Activated CD4-positive, CD25-positive, alpha-beta regulatory T cell (primary cell): ENCODE measurements at places on chromosomes 5 and 9.
A peak's percentile ranks its signal among the peaks of the same experiment; 100 is the strongest.

- no peak for DNase-seq
Observed at GRCh38 chr5:116046261-116046660, 14.0 kb downstream of the ARL14EPL start.

- no peak for DNase-seq
Observed at GRCh38 chr5:143698574-143698973, 113.4 kb upstream of the HMHB1 start.

- no peak for DNase-seq
Observed at GRCh38 chr9:101119206-101119819, 90.8 kb downstream of the PLPPR1 start.

DNA sequence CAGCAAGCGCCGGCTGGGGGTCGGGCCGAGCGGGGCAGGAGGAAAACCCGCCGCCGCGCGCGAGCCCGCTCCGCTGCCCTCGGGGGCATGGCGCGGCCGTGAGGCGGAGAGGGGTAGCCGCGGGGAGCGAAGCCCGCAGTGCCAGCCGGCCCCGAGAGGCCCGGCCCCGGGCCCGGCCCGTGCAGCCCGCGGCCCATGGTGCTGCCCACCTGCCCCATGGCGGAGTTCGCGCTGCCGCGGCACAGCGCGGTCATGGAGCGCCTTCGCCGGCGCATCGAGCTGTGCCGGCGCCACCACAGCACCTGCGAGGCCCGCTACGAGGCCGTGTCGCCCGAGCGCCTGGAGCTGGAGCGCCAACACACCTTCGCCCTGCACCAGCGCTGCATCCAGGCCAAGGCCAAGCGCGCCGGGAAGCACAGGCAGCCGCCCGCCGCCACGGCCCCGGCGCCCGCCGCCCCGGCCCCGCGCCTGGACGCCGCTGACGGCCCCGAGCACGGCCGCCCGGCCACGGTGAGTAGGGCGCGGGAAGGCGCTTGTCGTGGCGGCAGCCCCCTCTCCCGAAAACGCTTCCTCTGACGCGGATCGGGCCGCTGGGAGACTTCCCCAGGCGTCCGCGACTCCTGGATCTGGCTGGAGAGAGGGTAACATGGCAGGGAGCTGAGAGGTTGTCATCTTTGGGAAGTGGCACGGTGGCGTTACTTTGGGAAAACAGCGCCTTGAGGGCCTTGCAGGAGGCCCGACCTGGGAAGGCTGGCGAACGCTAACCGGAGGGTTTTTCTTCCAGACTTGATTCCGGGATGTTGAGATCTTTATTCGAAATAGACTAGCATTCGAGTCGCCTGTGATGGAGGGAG, 523 bp downstream of the MAML1 start:
- DNase-seq, result peak; percentile 32

- DNase-seq, result no peak
Observed at GRCh38 chr5:17415321-17415758, 82.7 kb upstream of the TAF11L2 start.

DNA sequence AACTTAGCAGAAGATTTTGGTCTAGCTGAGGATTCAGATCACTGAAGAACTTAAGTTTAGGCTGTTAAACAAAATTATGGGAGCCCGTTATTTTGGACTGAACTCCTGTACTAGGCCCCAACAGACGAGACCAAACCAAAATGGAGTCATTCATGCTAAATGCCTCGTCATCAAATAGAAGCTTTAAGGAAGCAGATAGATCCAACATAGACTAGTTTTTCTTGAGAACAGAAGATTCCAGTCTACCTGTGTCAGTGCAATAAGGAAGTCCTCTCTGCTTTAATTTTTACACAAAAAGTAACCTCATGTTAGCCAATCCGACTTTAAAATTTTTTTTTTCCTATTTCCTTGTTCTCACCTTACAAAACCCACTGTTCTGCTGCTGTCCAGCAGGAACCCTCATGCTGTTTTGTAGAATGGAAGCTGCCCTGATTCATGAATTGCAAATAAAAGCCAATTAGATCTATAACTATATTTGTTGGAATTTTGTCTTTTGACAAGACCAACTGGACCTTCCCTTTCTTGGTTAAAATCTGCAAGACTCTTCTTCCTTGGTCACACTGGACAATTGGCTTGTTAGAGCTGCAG, 29.0 kb upstream of the GOLM1 start:
- no peak for DNase-seq

DNA sequence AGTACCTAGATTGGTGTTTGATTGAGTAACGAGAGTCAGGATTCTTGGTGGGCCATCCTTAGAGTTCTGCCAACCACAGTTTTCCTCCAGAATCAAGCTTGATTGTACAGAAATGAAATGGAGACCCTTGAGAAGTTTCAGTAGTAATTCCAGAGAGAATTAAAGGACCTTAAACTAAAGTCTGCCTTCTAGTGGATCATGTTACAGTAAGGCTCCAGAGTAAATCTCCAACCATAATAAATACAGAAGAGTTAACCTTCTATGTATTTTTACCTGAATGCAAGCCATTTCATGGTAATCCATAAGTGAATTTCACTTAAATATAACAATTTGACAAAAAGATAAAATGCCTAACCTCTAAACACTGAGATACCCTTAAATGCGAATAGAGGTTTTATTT, 53.0 kb upstream of the CNTLN start:
- no peak for DNase-seq

DNA sequence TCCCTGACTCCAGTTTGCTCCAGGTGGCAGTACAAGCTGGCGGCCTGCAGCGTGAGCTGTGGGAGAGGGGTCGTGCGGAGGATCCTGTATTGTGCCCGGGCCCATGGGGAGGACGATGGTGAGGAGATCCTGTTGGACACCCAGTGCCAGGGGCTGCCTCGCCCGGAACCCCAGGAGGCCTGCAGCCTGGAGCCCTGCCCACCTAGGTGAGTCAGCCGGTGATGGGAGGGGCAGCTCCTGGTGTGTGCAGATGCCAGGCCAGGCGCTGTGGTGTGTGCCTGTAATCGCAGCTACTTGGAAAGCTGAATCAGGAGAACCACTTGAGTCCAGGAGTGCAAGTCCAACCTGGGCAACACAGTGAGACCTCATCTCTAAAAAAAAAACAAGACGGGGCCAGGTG, 10.0 kb upstream of the CACFD1 start:
- no peak for DNase-seq

- no peak for DNase-seq
Observed at GRCh38 chr9:127644146-127644827, 32.2 kb downstream of the STXBP1 start.

- no peak for DNase-seq
Observed at GRCh38 chr5:87850843-87851242, 417.8 kb downstream of the TMEM161B start.

DNA sequence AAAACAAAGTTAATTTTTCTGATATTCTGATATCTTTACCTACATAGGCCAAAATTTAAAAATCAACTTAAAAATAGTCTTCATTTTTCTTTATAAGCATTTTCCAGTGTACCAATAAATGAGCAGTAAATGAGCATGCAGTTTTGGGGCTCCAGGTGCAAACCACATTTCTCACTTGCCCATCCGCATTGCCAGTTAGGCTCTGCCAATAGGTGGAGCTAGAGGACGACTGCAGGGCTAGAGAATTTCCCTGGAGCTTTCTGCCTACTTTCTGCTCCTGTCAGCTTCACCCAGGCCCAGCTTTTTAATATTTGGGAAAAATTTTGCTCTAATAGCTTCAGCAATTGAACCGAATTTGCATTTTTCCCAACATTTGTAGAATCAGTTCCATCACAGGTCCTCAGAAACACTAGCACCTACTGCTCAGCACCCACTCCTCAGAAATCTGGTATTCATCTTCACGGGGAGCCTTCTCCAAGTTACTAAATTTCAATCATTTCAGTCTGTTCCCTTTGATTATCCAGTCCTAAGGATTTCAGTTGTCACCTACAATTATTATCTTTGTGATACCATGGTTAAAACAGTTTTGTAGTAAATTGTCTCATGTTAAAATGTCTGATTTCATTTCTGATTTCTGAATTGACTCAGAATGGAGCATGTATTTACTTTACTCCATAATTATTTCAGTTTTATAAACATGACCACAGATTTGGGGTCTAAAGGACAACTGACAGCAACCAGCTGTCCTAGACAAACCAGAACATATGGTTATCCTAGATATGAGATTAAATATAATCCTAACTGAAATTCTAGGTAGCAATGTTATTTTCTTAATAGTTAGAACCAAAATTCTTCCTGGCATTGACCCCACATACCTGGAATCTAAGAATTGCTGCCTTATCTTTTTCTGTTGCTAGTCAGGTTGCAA, 104.6 kb upstream of the FAM174A start:
- DNase-seq, result no peak

GRCh38 chr5:137492331-137492730, 6.8 kb downstream of the SPOCK1 start:
- no peak for DNase-seq

- no peak for DNase-seq
Observed at GRCh38 chr9:14445946-14446345, 132.0 kb upstream of the NFIB start.

- no peak for DNase-seq
Observed at GRCh38 chr5:153461341-153461740, 29.1 kb upstream of the GRIA1 start.
